Endothelial cell of umbilical vein (primary cell): ENCODE measurements at places on chromosomes 2 and 18. TPM values are rescaled to one million over a fixed set of nuclear protein-coding genes. Genes with fewer than 3 reads are reported as not detected.

FBXO36 gene
- total RNA-seq = 0.53 and 1.1 TPM in 2 replicates

AQP12B gene
- total RNA-seq = not detected in 2 replicates

MEP1B gene
- not detected in 2 replicates for total RNA-seq

CETN1 gene
- total RNA-seq = not detected in 2 replicates

DNA sequence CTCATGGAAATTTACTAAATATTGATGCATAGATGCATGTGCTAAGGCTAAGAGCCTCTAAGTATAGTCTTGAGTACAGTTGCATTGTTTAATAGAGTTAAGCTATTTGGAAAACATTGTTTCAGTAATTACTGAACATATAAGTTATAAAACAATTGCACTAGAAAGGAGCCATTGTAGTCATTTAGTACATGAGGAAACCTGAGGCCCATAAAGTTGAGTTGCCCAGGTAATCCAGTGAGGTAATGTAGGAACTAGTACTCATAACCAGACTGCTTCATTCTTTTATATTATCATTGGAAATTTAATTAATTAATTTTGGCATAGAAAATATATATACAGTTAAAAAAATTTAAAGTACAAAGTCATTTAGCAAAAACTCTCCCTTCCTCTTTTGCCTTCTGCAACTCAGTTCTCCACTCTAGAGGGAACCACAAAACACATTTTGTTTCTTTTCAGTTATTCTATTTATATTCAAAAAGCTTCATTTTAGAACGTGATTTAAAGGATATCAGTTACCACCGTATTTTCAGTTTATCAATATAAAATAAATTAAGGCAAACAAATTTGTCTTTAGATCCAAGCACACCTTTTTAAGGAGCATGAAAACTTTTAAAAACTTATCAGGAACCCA lies 27.8 kb upstream of the TBR1 start:
- DNase-seq = no peak

DNA sequence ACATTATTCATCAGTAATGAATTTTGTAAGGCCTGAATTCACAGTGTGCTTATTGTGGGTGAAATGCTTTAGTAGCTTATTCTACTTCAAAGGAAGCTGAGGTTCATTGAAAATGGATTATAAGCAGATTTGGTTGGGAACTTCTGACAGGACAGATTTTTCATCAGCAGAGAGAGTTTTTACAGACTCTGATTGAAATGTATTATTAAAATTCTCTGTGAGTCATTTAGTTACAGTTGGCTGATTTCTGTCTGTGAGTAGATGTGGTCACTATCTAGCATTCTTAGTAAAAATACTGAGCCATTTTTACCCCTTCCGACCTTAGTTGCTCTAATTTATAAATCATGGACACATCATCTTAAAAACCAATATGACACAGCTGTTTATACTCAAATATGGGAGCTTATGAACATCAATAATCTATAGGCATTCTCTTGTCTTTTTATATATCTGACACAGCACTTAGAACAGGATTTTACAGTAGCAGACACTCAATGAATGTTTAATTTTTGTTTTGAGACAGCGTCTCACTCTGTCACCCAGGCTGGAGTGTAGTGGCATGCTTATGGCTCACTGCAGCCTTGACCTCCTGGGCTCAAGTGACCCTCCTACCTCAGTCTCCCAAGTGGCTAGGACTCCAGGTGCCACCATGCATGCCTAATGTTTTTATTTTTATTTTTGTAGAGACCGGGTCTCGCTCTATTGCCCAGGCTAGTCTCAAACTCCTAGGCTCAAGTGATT lies 239.6 kb downstream of the BABAM2 start:
- no peak for DNase-seq

DNA sequence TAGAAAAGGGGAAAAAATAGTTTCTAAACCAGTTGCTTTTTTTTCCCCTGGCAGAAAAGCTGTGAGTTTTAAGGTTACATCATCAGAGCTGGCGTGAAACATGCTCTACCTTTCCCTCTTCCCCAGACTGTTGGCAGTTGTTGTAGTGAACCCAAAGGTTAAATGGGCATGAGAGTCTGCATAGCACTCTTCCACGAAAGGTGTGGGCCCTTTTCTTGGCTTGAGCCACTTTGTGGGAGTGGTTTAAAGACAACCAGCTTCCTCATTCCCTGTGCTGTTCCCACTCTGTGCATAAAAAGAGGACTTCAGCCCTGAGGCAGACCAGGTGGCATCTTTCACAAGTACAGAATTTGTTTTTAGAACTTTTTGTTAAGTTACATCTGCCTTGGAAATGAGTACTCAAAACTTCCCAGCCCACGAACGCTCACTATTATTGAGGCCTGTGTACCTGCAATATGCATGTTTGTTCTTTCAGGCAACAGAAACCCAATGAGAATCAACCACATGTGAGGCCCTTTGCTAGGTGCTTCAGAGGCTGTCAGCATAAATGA lies 243.8 kb downstream of the BABAM2 start:
- no peak for DNase-seq

- peak; percentile 63 for DNase-seq
Observed at GRCh38 chr2:53787614-53788289, 908 bp downstream of the ERLEC1 start.

DNA sequence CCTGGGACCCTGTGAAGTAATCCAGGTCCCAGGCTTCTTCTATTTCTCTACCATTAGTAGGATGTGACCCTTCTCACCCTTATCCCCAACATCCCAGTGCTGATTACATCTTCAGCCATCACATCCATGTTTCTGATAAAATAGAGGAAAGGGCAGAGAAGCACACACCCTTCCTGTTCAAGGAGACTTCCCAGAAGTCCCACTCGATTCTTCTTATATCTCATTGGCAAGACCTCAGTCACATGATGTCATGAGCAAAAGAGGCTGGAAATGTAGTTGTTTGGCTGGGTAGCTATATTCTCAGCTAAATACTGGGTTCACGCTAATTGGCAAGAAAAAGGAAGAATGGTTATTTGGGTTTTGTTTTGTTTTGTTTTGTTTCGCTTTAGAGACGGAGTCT lies 8.0 kb upstream of the XRCC5 start:
- DNase-seq = no peak

- peak; percentile 38 for DNase-seq
Observed at GRCh38 chr2:234544659-234545611, 48.1 kb upstream of the ARL4C start.

GRCh38 chr2:160407393-160408172 lies 86.0 kb downstream of the RBMS1 start:
- peak; percentile 60 for DNase-seq

DNA sequence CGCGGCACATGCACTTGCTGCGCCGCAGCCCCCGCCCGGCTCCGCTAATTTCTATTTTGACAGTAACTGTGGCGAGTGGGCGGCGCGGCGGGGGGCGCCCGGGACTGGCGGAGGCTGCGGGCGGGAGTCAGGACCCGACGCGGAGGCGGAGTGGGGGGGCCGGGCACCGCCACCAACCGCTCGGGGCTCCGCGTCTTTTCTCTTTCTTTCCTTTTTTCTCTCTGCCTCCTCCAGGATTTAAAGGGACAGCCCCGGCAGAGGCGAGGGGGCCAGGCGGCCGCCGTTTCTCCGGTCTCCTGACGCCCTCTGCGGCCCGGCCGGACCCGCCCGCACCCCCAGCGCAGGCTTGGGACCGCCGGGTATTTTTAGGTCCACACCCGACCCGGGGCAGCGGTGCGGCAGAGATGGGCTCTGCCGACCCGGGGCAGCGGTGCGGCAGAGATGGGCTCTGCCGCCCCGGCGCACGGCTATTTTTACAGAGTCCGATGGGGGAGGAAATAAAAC lies 460 bp upstream of the ZBTB7C start:
- peak; percentile 12 for DNase-seq

GRCh38 chr18:35040988-35041814 lies at the start of gene MAPRE2:
MAPRE2 (plus strand) TSS chr18:35041413; CDS start chr18:35041540, 127 bp downstream.
- peak; percentile 99 for DNase-seq
